ENCODE measurements at places on chromosomes 12 and 14. TPM values are rescaled to one million over a fixed set of nuclear protein-coding genes. Genes with fewer than 3 reads are reported as not detected.

POTEM gene
- total RNA-seq: not detected

LIMA1 gene
- total RNA-seq: 9.2 TPM

R3HDM2 gene
- 26.1 TPM for total RNA-seq

DNA sequence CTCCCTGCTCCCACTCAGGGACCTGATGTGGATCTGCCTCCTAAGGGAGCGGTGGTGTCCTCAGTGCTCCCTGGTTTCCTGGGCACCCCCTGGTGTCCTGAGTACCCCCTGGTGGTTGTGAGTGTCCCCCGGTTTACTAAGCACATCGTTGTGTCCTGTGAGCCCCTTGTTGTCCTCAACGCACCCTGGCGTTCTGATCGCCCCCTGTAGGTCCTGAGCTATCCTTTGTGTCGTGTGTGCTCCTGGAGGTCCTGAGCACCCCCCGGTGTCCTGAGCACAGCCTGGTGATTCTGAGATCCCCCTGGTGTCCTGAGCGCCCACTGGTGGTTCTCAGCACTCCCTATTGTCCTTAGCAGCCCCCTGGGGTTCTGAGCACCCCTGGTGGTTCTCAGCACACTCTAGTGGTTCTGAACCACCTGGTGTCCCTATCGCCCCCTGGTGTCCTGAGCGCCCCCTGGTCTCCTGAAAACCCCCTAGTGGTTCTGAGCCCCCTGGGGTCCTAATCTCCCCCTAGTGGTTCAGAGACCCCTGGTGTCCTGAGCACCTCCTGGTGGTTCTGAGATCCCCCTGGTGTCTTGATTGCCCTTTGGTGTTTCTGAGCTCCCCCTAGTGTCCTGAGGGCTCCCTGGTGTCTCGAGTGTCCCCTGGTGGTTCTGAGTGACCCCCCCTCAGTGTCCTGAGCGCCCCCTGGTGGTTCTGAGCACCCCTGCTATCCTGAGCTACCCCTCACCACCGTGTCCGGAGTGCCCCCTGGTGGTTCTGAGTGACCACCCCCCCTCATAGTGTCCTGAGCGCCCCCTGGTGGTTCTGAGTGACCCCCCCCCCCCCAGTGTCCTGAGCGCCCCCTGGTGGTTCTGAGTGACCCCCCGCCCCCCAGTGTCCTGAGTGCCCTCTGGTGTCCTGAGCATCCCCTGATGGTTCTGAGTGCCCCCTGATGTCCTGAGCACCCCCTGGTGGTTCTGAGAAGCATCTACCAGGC lies 615.1 kb downstream of the TMEM121 start:
- no peak for DNase-seq

TAS2R20 gene
- not detected for total RNA-seq

AQP6 gene
- total RNA-seq: not detected

TMPRSS12 gene
- not detected for total RNA-seq

DNA sequence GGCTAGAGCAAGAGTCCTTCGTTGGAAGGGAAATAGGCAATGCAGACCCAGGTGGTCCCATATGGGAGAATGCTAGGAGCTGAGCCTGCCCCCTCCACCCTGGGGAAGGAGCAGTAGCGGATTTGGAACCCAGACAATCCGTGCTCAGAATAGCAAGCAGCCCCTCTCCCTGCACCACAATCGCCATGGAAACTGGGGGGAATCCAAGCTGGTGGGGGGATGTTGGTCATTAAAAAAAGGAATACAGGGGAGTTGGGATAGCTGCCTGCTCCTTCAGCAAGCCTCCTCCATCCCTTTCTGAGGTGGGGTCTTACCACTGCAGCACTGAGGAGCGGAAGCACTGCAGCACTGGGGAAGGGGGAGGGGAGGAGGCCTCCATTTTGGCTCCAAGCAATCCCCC lies 2.9 kb downstream of the RND1 start:
- DNase-seq: no peak

DNA sequence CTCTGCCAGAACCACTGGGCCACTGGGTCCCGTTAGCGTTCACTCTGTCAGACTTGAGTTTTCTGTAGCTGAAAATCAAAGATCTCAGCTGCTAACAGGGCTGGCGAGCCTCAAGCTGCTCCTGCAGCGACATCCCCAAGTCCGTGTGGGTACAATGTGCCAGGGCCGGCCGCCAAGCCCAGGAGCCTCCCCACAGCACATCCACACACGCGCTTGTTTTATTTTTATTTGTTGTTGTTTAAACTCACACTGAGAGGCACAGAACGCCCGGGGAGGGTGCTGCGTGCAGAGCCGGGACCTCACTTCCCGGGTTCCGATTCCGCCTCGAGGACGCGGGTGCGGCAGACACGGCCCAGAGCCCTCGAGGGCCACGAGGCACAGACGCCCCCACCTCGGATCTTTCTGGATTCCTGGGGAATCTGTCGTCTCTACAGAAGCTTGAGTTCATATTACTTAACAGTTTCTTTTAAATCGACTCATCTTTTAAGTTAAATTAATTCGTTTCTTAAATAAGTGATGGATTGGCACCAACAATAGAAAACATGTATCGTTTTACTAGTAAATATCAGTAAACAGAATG lies 9.3 kb downstream of the GALNT9 start:
- no peak for DNase-seq

GRCh38 chr12:77645966-77646598 lies 184.6 kb upstream of the NAV3 start:
- no peak for DNase-seq

TAS2R50 gene
- not detected for total RNA-seq

DLK1 gene
- total RNA-seq: 0.53 TPM

- DNase-seq: no peak
Measured at GRCh38 chr12:111761099-111761498, 5.6 kb upstream of the ALDH2 start.

SPIC gene
- total RNA-seq: not detected

ACOT6 gene
- not detected for total RNA-seq

DNA sequence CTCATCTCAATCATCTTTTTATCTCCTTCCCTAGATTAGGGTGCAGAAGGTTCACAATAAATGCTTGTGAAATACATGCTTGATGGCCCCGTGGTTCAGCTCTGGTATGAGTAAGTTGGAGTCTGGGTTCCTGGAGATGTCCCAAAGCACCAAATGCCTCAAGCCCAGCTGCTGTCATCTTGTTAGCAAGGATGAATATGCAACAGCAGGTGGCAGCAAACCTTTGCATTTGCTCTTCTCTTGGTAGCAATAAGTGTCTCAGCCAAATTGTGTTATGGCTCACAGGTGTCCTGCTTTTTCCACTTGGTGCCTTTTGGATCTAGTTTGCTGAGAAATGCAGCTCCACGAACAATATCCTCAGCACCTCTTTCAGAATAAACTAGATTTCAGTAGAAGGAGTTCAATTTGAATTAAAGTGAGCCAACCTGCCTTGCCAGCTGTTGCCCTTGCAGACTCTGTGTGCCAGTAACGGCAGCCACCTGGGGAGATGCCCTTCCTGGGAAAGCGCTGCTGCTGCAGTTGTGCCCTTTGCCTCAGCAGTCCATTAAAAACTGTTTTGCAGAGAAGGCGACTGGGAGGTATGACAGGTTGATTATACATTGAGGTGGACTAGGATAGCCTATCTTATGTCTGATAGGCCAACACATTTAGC lies 417.3 kb downstream of the SNAPC1 start:
- no peak for DNase-seq

GRCh38 chr14:93744176-93744575 lies 44.1 kb downstream of the PRIMA1 start:
- no peak for DNase-seq

- DNase-seq: no peak
Measured at GRCh38 chr12:102063069-102063468, 1.3 kb upstream of the WASHC3 start.

DNA sequence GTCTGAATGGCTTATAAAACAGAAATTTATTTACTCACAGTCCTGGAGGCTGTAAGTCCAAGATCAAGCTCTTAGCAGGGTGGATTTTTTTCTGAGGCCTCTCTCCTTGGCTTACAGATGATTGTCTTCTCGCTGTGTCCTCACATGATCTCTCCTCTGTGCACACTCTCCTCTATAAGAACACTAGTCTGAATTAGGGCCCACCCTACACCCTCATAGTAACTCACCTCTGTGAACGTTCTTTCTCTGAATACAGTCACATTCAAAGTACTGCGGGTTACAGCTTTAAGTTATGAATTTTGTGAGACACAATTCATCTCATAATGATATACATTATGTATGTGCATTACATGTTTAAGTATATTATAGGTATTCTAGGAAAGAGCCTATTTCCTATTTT lies 135.7 kb upstream of the ATXN7L3B start:
- no peak for DNase-seq

DNA sequence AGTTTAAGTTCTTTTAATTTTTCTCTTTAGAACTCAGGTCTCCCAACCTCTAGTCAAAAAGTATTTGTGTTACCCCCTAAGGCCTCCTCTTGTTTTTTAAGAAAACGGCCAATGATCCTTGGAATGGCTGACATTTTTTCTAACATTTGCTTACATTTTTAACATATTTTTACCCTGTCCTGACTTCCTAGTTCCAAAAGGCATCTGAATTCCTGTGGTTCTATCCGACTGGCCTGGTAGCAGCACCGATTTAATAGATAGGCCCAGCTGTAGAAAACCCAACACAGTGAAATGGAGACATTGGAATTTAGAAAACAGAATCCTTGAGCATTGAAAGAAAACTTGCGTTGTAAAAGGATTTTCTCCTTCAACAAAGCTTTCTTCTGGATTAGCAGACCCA lies 134.7 kb upstream of the GSC start:
- no peak for DNase-seq

VRTN gene
- not detected for total RNA-seq

RASAL1 gene
- total RNA-seq: not detected

DNA sequence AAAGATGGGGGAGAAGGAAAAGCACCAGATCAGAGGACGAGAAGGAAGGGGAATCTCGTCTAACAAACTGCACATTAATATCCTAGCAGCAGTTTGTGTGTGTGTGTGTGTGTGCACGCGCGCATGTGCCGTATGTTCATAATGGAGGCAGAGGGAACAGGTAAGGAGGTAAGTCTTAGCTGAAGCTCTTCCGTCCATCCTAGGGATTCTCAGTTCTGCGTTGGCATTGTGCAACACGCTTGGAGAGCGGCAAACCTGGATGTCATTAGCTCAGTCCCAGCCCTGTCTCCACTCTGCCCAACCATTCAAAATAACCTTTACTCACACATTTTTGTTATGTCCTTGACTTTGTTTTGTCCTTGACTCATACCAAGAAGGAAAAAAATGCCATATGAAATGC lies 1.6 kb upstream of the C1R start:
- DNase-seq: no peak

MDGA2 gene
- total RNA-seq: not detected
